ENCODE measurements at places on chromosomes 1 and 21.

DNA sequence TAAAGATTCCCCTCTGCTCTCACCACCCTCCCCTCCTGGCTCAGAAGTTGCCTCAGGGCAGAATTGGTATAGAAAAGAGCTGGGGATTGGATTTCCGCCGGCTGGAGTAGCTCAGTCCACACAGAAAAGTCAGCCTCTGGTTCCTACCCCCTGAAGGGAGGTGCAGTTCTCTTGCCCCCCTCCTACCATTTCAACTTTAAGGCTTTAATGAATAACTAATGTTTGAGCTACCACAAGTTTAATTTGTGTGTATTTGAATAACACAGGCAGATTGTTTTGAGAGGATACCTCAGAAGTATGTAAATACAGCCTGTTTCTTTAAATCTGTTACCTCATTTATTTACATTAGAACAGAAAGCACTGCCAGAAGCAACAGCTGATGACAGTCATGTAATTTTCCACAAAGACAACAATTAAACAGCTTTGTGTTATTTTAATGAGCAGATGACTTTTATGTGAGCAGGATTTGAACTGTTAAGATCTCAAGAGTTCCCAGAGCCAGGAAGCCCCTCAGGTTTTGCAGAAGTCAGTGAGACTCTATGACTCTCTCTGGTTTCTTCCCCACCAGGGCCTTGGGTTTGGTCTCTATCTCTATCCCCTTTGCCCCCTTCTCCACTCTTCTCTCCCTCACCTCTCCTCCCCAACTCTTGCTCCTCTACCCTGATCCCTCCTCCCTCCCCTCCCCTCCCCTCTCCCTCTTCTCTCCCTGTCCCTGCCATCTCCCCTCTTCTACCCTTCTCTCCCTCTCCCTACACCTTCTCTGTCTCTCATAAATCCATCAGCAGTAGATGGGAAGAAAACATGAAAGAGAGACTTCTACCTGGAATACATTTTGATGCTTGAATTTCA lies 26.3 kb downstream of the DUSP10 start:
- DNase-seq, result no peak

- DNase-seq, result no peak
Measured at GRCh38 chr1:210222340-210223006, 10.1 kb upstream of the SERTAD4 start.

- no peak for DNase-seq
Measured at GRCh38 chr21:27569831-27570230, 602.9 kb upstream of the ADAMTS5 start.

- no peak for DNase-seq
Measured at GRCh38 chr1:200899015-200899386, 4.3 kb downstream of the INAVA start.

DNA sequence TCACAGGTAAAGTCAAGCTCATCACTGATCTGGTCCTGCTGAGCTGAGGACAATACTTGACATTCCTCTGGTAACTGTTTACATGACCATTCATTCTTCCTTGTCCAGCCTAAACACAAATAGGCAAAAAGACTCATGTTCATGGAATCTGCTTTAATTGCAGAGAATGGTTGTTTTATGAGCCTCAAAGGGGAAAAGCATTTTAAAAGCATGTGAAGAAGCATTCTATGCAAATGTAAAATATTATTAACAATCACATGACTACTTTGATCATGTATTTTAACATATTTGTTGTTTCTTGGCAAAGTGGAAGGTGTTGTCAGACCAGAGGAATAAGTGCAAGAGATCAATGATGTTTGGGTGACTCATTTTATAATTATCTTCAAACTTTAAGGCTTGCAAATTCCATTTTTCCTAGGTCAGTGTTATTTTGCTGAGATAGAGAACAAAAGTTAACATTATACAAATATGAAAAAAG lies 133.7 kb downstream of the RUNX1 start:
- DNase-seq, result no peak

DNA sequence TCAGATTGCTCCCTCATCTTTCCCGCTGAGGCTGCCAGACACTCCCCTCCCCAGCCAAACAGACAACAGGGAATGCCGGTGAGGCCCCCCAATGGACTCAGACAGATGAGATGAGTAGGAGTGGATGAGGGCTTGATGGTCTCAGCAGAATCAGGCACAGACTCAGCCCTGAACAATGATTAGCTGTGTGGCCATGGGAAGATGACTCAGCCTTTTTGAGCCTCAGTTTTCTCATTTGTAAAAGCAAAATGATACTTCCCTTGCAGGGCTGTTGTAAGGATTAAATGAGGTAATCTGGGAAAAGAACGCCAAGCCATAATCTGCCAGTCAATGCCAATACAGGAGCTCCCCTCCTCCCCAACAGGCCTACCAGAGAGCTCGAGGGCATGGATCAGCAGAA lies 12.4 kb downstream of the C1orf198 start:
- no peak for DNase-seq

All from skeletal muscle cell (primary cell).